Astrocyte of the cerebellum (primary cell): ENCODE measurements at places on chromosomes 13 and 19.
A peak's percentile ranks its signal among the peaks of the same experiment; 100 is the strongest.

DNA sequence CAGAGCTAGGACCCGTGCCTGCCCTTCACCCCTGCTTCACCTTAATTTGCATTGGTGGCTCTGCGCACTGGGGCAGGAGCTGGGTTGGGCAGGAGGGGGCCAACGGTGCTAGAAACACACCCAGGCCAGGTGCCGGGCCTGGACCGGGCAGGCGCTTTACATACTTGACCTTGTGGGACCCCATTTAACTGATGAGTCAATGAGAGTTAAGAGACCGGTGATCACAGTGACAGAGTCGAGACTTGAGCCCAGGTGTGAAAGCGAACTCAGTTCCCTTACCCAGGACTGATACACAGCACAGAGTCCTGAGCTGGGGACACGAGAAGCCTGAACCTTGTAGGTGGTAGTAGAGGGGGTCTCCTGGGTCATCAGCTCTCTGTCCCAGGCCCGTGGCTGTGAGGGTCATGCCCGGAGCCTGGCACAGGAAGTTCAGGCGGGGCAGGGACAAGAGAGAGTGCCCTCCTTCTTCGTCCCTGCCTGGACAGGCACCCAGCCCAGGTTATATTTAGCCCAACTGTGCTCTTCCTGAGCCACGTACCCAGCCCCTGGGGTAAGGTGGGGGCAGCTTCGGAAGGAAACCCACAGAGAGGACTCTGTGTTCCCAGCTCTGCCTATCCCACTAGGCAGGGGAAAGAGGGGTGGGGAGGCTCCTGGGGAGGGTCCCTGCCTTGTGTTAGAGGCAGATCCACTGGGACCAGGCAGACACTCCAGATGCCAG lies 1.9 kb downstream of the PRX start:
- DNase-seq: no peak

- no peak for DNase-seq
Measured at GRCh38 chr13:39779337-39780265, 124.1 kb downstream of the COG6 start.

DNA sequence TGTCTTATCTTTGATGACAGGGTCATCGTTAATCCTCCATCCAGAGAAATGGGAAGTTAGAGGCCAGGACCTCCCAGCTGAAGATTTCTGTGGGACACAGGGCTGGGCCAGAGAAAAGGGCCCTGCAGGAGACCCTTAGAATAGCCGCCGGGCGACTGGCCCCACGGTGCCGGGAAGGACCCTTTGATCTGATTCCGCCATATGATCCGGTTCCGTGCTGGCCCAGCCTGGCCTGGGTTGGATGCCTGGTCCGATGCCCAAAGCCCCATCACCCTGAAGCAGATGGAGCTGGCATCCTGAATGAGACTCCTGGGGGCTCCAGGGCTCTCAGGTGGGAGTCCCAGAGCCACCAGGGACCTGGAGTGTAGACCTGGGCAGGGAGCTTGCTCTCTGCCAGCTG lies 6.0 kb upstream of the STK11 start:
- no peak for DNase-seq

- DNase-seq: no peak
Measured at GRCh38 chr19:48868114-48868886, at the start of gene PLEKHA4. TSS of gene PLEKHA4 (minus strand) at chr19:48868617. CDS start at chr19:48867620, 997 bp downstream.

DNA sequence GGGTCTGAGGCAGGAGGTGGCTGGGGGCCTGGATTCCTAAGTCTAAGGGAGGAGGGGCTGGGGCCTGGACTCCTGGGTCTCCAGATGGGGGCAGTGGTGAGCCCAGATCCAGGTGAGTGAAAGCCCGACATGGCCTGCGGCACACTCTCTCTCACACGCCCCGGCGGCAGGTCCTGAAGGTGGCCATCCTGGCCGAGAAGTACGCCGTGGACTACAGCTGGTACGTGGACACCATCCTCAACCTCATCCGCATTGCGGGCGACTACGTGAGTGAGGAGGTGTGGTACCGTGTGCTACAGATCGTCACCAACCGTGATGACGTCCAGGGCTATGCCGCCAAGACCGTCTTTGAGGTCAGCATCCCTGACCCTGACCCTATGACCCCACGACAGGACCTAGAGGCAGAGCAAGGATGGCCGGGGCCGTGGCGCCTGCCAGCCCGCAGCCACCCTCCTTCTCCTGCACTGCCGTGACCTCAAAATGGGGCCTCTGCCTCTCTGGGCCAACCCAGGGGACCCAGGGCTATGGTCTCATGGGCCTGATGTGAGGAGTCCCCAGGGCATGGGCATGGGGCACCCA lies 13.2 kb downstream of the FUZ start:
- no peak for DNase-seq

- no peak for DNase-seq
Measured at GRCh38 chr19:37991176-37991835, 84.3 kb downstream of the SIPA1L3 start.

GRCh38 chr19:12907166-12907565 lies 11.9 kb downstream of the SYCE2 start:
- DNase-seq: no peak

- DNase-seq: no peak
Measured at GRCh38 chr19:7873304-7874075, 700 bp downstream of the PRR36 start.

DNA sequence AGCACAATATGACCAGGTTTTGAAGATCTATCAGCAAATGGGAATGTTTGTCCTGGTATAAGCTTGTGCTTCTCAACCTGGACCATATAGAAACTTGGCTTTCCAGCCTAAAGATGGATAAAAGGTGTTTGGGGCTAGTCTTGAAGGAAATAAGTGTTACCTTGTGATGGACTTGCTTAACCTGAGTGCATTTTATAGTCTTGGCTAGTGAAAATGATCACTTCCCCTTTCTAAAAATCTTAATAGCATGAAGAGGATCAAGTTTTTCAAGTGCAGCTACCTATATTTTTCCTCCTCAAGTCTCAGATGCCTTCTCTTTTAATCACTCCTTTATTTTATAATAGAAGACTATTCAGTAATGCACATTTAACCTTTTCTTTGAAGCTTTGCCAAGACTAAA lies 919.8 kb upstream of the SLITRK1 start:
- no peak for DNase-seq

DNA sequence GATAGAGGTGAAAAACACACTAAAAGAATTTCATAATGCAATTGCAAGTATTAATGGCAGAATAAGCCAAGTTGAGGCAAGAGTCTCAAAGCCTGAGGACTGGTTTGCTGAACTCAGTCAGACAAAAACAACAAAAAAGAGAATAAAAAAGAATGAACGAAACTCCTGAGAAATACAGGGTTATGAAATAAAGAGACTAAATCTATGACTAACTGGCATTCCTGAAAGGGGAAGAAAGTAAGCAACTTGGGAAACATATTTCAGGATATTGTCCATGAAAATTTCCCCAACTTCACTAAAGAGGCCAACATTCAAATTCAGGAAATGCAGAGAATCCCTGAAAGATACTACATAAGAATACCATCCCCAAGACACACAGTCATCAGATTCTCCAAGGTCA lies 47.8 kb downstream of the UBL3 start:
- DNase-seq: no peak

DNA sequence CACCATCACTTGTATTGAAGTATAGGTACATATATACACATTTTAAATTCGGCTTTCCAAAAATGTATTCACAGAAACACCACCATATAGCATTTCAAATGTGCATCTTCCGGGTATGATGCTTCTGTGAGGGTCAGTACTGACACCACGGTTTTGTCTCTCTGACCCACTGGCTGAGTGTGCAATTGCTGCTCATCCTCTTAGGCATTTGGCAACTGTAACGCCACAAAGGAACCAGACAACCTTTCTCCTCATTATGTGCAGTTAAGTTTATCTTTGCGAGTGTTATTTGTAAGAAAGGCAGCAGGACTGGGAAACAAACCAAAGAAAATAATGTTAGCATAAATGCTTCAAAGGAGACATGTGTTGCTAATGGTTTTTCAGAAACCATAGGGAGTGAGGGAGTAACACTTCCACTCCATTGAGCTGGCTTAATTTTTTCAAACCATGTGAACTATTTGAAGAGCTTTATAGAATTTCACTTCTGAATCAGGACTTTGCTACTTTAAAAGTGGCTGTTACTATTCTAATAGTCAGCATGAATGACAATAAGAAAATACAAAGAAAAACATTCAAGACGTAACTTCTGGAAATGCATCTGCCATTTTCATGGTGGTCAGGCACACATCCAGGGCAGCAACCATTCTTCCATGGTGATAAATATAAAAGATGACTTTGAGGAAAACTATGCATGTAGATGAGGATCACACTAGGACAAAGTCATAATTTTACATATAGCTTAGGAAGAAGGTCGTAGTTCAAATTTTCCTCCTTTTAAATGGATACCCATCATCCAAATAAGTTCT lies 423.3 kb downstream of the MZT1 start:
- DNase-seq: peak; percentile 98

GRCh38 chr13:76890021-76890420 lies 3.8 kb upstream of the KCTD12 start:
- no peak for DNase-seq

DNA sequence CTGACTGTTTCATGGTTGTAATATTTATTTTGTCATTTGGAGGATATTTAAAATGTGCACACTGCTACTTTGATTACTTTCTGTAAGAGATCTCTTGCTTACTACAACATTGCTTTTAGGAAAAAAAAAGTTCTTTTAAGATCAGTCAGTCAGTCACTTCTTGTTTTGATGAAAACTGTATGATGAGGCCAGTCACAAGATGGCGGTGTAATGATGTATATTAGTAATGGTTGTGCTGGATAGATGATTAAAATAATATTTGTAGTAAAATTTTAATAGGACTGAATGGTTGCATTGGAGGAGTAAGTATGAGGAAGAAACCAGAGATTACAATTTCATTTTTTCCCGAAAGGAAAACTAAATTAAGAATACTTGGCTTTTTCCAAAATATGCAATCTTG lies 2411.1 kb downstream of the PCDH9 start:
- no peak for DNase-seq

DNA sequence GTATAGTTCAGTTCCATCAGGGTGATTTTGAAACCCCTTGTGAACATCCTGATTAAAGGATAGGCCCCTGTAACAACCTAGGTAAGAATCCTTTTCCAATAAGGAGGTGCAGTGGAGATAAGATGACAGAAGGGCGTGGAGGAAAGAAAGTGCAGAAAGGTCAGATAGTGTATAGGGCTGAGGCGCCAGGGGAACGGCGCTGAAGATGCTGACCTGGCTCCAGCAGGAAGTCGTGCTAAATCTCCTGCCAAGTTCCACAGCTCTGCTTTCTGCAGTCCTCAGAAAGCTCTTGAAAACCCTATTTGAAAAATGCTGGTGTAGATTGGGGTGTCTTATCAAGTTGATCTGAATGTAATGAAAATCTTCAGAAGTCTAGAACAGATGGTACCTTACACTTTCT lies 221.7 kb downstream of the COG6 start:
- no peak for DNase-seq

GRCh38 chr19:31352296-31352781 lies 3.1 kb upstream of the TSHZ3 start:
- no peak for DNase-seq

DNA sequence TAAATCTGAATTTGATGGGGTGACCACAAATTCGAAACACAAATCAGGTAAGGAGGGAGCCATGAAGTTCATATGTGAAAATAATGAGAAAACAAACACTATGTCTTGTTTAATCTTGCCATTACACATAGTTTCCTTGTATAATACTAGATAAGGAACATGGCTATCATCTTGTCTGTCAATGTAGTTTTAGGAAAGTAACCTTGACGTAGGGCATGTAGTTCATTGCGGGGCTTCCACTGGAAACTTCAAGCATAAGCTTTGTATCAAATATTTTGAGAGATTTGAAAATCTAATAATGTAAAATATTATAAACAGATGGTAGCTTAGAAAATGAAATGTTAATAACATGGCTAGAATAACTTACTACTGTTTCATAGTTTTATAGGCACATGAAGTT lies 8.8 kb downstream of the BIVM start:
- DNase-seq: no peak

GRCh38 chr19:48332662-48333466 lies 7.5 kb downstream of the EMP3 start:
- peak; percentile 98 for DNase-seq

DNA sequence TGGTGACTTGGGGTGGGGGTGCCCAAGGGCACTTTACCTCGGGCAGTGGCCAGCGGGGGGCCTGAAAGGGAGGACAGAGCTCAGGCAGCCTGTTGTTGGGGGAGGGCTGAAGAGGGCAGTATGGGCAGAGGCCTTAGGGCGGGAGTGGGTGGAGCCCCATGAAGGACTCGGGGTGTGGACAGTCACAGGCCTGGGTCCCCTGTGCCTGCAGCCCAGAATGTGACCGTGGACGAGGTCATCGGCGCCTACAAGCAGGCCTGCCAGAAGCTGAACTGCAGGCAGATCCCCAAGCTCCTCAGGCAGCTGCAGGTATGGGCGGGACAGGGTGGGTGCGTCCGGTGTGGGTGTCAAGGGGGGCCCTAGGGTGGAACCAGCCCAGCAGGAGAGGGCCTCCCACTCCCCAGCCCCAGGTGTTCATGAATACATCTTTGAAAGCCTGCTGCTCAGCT lies 22.5 kb downstream of the NKPD1 start:
- no peak for DNase-seq
